ENCODE measurements at places on chromosomes 11 and 22. TPM values are rescaled to one million over a fixed set of nuclear protein-coding genes. Genes with fewer than 3 reads are reported as not detected.
A peak's percentile ranks its signal among the peaks of the same experiment; 100 is the strongest.

DNA sequence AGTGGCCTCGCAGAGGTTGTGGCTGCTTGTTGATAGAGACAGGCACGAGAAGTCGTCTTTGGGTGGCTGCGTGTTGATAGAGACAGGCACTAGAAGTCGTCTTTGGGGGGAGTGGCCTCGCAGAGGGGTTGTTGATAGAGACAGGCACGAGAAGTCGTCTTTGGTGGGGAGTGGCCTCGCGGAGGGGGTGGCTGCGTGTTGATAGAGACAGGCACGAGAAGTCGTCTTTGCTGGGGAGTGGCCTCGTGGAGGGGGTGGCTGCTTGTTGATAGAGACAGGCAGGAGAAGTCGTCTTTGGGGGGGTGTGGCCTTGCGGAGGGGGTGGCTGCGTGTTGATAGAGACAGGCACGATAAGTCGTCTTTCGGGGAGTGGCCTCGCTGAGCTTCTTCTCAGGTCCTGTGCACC lies 328.8 kb downstream of the TBC1D22A start:
- H3K4me1 ChIP-seq: no peaks in the 10 kb centered on the region
- DNase-seq: no peak
- peak overlapping the region; percentile 44 for H3K4me3 ChIP-seq
- no peaks in the 10 kb centered on the region for H3K27me3 ChIP-seq

The SYCE3 gene
- not detected for total RNA-seq

The CALCA gene
- not detected for total RNA-seq

GRCh38 chr22:27251563-27251962 lies 550.0 kb downstream of the MN1 start:
- H3K4me1 ChIP-seq: no peaks in the 10 kb centered on the region
- H3K27me3 ChIP-seq: no peaks in the 10 kb centered on the region
- no peak overlapping the region for H3K4me3 ChIP-seq
- DNase-seq: no peak
- H3K36me3 ChIP-seq: no peaks in the 10 kb centered on the region

DNA sequence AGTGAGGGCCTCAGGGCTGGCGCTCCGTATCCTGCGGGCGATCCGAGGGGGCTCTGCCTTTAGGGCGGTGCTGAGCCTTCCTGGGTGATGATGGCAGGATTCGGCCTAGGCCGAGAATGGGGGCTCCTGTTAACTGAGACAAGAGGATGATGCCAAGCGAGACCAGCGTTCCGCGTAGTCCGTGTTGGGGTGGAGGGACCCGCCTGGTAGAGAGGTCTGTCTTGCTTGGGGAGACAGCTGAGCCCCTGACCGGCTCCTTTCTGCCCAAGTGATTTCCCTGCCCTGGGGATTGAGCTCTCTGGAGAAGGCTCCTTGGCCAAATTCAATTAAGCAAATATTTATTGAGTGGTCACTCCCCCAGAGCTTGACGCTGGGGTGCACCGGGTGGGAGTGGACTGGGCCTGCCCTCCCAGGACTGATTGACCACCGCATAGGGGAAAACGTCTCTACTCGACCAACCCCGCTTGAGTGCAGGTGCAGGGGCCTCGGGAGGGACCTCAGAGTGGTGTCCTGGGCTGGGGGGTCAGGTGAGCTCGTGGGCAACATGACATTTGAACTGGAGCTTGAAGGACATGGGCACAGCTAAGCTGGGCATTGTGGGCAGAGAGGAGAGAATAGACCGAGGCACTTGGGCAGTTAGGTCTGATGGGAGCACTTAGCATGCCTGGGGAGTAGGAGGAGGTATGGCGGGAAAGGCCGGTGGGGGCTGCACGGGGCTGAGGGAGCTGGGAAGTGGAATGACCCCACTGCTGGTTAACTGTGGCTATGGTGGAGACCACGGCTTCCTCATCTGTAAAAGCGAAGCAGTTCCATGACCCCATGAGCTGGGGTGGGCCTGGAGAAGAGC lies 1.1 kb downstream of the GNAZ start:
- peak overlapping the region; percentile 43 for H3K27ac ChIP-seq
- no peaks in the 10 kb centered on the region for H3K36me3 ChIP-seq
- H3K27me3 ChIP-seq: no peaks in the 10 kb centered on the region
- DNase-seq: peak; percentile 48
- no peaks in the 10 kb centered on the region for H3K4me1 ChIP-seq

- H3K4me1 ChIP-seq: no peaks in the 10 kb centered on the region
- H3K36me3 ChIP-seq: no peaks in the 10 kb centered on the region
- H3K4me3 ChIP-seq: no peak overlapping the region
Measured at GRCh38 chr11:134573857-134574256, 161.8 kb upstream of the B3GAT1 start.

DNA sequence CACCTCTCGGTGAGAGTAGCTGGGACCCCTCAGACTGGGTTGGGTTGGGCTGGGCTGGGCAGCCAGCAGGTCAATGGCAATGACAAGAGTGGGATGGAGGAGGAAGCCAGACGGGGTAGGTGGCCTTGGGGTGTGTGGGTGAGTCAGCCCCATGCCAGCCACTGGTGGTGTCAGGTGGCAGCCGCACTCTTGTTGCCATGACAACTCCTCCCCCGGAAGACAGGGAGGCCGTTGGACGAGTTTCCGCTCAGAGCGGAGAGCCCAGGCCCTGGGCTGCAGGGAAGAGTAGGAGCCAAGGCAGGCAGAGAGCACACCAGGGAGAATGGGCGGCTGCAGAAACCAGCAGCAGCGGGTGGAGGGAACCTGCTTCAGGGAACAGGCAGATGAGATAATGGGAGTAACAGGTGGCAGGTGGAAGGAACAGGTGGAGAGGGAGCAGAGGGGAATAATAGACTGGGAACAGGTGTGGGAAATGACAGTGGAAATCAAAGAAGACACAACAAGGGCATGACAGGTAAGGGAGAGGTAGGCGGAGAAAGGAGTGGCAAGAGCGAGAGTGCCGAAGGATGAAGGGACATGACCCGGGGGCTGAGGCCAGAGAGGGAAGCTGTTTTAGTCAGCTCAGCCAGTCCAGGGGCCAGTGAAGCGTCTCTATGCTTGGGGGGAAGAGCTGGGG lies 8.7 kb downstream of the SPTBN2 start:
- H3K27me3 ChIP-seq: no peaks in the 10 kb centered on the region
- peak overlapping the region; percentile 75 for H3K27ac ChIP-seq
- peaks cover 4% of the 10 kb centered on the region for H3K4me1 ChIP-seq
- H3K4me3 ChIP-seq: no peak overlapping the region
- peak; percentile 88 for DNase-seq
- no peaks in the 10 kb centered on the region for H3K36me3 ChIP-seq

DNA sequence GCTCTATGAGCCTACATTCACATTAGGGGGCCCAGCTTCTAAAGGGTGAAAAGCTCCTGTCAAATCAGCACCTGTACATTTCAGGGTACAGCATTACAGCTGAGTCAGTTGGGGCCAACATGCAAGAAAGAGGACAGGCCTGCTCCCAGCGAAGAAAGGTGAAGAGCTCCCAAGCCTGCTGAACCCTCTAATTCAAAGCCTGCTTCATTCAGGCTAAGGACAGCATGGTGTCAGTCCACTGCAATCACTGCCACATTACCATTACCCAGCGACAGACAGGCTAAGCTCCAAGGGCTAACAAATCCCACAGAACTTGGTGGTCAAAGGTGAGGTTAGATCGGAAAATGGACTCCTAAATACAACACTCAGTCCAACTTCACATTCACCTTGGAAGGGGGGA lies 65.4 kb upstream of the CHRM4 start:
- H3K4me1 ChIP-seq: no peaks in the 10 kb centered on the region
- H3K36me3 ChIP-seq: no peaks in the 10 kb centered on the region
- H3K27me3 ChIP-seq: no peaks in the 10 kb centered on the region

GRCh38 chr11:120208001-120208441 lies 2.8 kb upstream of the OAF start:
- H3K27me3 ChIP-seq: no peaks in the 10 kb centered on the region
- no peak for DNase-seq
- H3K4me3 ChIP-seq: no peak overlapping the region
- no peaks in the 10 kb centered on the region for H3K36me3 ChIP-seq

DNA sequence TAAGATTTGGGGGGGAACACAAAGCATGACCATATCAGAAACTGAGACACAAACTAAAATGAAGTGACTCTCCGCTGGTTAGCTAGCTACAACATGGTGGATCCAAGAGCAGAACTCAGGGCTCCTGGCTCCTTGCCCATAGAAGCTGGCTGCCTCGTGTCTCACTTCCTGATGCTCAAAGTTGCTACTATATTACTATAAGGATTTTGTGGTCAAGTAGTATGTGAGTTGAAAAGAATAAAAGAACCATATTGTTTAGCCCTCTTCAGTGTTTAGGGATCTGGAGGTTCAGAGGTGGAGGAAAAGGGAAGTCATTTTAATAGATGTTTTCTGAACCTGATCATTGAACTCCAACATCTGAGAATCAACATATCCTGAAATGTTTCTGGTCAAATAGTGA lies 16.9 kb upstream of the SIK2 start:
- H3K4me1 ChIP-seq: no peaks in the 10 kb centered on the region
- H3K27me3 ChIP-seq: no peaks in the 10 kb centered on the region

DNA sequence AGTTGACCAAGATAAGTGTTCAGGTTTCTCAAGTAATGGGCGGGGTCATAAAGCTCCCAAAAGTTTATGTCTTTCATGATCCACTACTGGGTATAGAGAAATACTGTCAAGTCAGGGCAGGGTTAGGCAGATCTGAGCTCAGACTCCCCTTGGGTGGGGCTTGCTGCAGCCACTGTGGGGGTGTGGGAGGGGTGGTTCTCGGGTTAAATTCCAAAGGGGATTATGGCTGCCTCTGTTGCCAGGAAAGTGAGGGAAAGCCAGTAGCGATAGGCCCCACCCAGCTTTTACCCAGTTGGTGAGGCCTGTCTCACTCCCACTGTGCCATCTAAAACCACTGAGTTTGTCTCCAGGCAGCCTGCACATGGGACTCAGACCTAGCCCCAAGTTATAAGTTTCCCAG lies 37.8 kb downstream of the DLG2 start:
- H3K27ac ChIP-seq: no peak overlapping the region
- H3K4me1 ChIP-seq: no peaks in the 10 kb centered on the region
- no peak for DNase-seq
- no peak overlapping the region for H3K4me3 ChIP-seq
- H3K27me3 ChIP-seq: no peaks in the 10 kb centered on the region
- H3K36me3 ChIP-seq: no peaks in the 10 kb centered on the region

DNA sequence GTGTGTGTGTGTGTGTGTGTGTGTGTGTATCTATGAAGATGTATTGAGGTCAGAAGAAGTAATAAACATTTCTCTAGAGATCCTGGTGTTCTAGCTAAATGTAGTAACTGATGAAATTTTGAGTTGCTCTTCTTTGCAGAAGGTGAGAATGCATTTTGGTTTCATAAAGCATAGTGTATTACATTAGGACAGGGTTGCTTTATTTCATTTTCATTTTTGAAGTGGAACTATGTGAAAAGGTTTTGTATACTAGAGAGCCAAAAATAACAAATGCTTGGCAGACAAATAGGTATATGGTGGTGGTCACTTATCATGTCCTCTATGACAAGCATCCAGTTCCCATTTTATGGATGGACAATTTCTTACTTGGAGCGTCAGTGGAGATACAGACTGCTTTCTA lies 99.0 kb downstream of the CASP12 start:
- H3K4me3 ChIP-seq: no peak overlapping the region
- H3K36me3 ChIP-seq: no peaks in the 10 kb centered on the region
- H3K4me1 ChIP-seq: no peaks in the 10 kb centered on the region
- H3K27ac ChIP-seq: no peak overlapping the region
- DNase-seq: no peak

DNA sequence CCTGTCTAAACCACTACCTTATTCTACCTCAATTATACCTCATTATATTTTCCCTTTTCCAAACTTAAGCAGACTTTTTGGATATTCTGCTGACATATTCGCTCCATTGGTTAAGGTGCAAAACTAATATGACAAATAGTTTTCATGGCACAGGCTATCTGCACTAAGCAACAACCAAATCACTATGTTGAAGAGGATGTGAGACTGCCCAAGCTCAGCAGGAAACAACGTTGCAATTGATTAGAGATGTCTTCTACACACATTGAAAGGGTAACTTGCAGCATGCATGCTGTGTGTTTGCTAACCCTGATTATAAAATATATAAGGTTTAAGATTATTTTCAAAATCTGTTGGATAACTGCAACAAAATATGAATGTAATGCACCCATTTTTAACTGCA lies 61.6 kb downstream of the STK33 start:
- no peaks in the 10 kb centered on the region for H3K36me3 ChIP-seq
- DNase-seq: no peak
- no peak overlapping the region for H3K27ac ChIP-seq
- no peak overlapping the region for H3K4me3 ChIP-seq
- no peaks in the 10 kb centered on the region for H3K27me3 ChIP-seq
- no peaks in the 10 kb centered on the region for H3K4me1 ChIP-seq

The POTEH gene
- not detected for total RNA-seq

The MUC5B gene
- 6.9 TPM for total RNA-seq

GRCh38 chr11:19844012-19844411 lies 131.4 kb downstream of the NAV2 start:
- no peak overlapping the region for H3K4me3 ChIP-seq
- H3K27me3 ChIP-seq: no peaks in the 10 kb centered on the region
- no peak overlapping the region for H3K27ac ChIP-seq

The UBQLN3 gene
- 0.88 TPM for total RNA-seq

The SLC17A6 gene
- not detected for total RNA-seq

- no peaks in the 10 kb centered on the region for H3K4me1 ChIP-seq
- H3K27ac ChIP-seq: peak overlapping the region; percentile 93
- H3K4me3 ChIP-seq: peak overlapping the region; percentile 70
Measured at GRCh38 chr11:111977146-111978027, 40.2 kb downstream of the DIXDC1 start.

- H3K27me3 ChIP-seq: no peaks in the 10 kb centered on the region
- peak overlapping the region; percentile 57 for H3K27ac ChIP-seq
- no peak overlapping the region for H3K4me3 ChIP-seq
- no peaks in the 10 kb centered on the region for H3K36me3 ChIP-seq
- peaks cover 4% of the 10 kb centered on the region for H3K4me1 ChIP-seq
- peak; percentile 39 for DNase-seq
Measured at GRCh38 chr11:78801161-78801884, 226.7 kb upstream of the NARS2 start.

DNA sequence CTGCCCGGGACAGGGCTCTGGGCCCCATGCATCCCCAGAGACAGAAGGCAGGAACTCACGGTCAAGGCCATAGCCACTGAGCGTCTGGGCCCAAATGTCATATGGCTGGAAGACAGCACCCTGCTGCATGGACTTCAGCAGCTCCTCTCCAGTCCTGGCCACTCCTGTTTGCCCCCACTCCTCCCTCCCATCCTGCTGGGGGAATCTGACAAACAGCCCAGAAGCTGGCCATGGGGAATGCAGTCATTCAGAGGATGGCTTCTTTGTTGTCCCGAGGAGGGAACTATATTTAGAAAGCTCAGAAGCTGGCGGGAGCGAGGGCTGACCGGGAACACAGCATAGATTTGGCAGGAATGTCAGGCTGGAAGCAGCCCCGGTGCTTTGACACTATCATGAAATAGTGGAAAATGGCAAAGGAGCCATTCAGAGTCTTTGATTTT lies 35.0 kb downstream of the DKK3 start:
- H3K4me3 ChIP-seq: no peak overlapping the region
- H3K27me3 ChIP-seq: no peaks in the 10 kb centered on the region
- H3K36me3 ChIP-seq: no peaks in the 10 kb centered on the region

- no peaks in the 10 kb centered on the region for H3K27me3 ChIP-seq
- H3K27ac ChIP-seq: peak overlapping the region; percentile 75
- DNase-seq: no peak
- H3K36me3 ChIP-seq: no peaks in the 10 kb centered on the region
- no peaks in the 10 kb centered on the region for H3K4me1 ChIP-seq
- H3K4me3 ChIP-seq: no peak overlapping the region
Measured at GRCh38 chr22:43164636-43165035, 13.3 kb downstream of the TSPO start.
